ENCODE measurements at places on chromosomes 16 and 17.

- DNase-seq, result no peak
Measured at GRCh38 chr17:41406205-41406604, 8.8 kb upstream of the KRT31 start.

- no peak for DNase-seq
Measured at GRCh38 chr16:3099732-3100499, 822 bp upstream of the ZSCAN10 start.

GRCh38 chr16:30068750-30069610, 3.4 kb downstream of the ALDOA start:
- no peak for DNase-seq

DNA sequence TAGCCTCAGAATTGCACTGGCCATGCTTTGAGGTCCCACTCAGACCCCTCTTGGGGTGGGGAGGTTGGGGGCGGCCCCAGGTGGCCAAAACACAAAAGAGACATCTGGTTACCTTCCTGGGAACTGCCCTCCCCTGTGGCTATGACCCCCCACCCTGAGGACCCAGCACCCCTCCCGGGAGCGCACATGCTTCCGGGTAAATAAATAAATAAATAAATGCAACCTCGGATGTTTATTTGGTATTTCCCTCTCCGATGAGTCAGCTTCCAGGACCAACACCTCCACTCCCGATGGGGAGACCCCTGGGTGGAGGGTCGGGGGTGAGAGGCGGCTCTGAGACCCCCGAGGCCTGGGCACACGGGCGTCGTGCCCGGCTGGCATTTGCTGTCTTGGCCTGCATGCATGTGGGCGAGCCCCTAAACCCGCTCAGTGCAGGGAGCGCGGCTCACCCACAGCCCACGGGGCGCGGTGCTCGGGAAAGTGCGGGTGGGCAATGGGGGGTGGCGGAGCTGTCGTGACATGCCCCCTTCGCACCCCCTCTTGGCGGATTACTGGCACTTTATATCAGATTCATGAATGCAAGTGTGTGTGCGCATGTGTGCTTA, 84.3 kb upstream of the CREBBP start:
- no peak for DNase-seq

DNA sequence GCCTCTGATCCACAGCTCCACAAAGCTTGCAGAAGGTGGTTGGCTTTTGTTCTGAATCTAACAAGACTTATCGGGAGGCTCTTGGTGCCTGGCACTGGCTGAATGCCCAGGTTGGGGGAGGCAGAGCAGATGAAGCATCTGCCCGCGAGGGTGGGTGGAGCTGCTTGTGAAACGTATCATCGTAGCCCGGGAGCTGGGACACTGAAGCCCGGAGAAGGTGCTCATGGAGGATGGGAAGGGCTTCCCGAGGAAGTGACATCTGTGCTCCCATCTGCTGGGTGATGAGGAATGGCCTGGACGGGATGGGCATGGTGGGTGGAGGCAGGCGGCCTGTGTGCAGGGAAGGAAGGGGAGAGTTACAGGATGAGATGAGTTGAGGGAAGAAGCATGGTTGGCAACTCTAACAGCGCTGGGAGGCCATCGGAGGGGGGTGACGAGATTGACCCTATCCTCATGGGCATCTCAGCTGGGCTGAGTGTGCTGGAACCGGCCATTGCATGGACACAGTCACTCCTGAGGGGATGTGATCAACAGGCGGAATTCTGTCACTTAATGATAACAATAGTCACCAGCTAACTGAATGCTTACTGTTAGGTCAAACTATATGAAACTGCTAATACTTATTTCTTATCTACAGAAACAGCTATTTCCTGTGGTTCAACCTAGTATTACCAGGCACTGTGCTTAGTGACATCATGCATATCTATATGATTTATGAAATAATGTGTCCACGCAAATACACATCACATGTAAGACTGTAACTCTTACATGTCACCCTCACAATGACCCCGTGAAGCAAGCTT, 102.7 kb downstream of the ABCC6 start:
- no peak for DNase-seq

DNA sequence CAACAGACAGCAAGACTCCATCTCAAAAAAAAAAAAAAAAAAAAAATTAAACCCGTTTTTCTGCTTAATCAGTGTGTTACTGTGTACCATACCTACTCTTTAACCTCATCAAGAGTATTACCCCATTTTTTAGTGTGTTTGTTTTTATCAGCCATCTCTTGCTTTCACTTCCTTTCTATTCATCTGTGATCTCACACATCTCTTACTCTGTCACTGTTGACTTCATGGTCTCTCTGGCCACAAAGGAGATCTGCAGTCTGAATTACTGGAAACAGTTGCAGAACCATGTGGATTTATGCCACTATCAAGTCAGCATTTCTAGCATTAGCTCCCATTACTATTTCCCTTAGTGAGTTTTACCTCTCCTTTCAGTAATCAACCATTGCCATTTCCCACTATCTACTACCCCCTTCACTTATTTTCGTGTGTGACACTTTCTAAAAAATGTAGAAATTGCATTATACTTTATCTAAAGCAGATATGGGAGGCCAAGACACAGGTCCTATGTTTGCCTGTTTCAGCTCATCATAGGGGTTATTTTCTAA, 20.1 kb downstream of the NDEL1 start:
- DNase-seq, result no peak

DNA sequence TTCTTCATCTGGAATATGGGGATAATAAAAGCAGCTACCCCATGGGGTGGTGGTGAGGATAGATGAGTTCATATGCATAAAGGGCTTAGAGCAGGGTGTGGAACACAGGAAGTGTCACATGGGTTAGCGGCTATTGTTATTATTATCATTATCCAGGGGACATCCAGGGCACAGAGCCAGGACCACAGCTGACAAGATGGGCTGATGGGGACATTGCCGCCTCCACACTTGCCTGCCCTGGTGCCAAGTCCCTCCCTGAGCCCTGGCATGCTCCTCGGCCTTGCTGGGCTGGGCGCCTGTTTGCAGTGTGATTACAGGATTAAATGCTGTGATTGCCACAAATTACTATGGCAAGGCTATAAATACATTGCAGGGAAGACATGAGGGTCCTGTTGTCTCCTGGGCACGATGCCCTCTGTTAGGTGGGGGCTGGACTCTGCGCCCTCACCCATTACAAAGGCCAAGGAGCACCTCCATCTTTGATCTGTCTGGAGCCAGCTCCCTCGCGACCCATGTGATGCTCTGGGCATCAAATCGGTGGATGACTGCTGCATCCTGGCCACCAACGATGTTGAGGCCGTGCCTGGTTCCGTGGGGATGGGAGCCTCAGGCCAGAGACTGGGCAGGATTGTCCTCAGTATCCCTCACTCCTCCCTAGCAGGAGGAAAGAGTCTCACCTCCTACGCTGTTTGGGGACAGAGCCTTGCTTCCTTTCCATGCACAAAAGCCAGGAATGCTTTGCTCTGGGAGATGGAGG, 43.2 kb downstream of the PIMREG start:
- DNase-seq, result no peak

GRCh38 chr16:27223701-27224100, 20.4 kb downstream of the KDM8 start:
- DNase-seq, result no peak

DNA sequence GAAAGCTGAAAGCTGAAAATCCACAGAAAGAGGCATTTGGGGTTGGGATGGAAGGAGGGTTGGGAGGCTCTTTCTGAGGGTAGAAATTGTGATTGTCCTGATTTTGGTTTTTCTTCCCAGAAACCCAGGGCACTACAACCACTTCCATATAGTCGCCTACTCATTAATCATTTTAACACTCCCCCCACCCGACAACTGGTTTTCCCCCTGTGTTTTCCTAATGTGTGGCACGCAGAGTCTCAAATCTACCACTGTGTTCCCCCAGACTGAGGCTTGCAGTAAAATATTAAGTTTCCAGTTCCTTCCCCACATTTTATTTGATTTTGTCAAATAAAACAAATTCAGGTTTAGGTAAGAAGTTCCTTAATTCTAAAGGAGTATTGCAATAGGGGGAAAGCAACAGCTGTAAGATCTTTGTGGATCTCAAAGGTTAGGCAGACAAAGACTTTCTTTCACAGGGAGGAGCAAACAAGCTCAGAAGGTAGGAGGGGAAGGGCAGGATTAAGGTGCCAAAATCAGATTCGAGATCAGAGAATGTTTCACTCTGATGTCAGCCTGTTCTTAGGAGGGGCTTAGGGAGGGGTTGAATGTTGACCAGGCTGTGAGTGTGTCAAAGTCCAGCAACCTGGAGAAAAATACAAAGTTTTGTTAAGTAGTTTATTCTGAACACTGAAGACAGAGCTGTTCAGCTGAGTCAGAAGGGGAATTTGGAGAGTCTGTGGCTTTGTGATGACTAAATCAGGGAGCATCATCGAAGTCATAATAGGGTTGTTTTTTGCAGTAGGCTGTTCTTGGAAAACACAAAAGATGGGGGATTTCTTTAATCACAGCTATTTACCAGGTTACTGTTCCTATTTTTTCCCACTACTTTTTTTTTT, 3.6 kb downstream of the ZNF267 start:
- no peak for DNase-seq

DNA sequence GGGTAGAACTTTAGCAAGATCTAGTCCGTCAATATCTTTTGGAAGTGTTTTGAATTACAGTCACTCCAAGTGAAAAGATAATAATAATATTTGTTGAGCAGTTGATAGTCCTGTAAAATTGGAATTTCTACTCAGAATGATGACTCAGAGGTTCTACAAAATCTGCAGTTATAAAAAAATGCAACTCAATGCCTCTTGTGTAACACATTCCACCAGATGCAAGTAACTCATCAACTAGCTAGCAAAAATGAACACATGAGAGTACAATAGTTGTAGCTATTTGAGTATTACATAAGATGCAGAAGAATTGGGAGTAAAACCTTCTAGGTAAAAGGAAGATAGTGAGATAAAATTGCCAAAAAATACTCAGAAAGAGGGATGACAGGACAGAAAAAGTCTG, 177.2 kb downstream of the CDH8 start:
- DNase-seq, result no peak

DNA sequence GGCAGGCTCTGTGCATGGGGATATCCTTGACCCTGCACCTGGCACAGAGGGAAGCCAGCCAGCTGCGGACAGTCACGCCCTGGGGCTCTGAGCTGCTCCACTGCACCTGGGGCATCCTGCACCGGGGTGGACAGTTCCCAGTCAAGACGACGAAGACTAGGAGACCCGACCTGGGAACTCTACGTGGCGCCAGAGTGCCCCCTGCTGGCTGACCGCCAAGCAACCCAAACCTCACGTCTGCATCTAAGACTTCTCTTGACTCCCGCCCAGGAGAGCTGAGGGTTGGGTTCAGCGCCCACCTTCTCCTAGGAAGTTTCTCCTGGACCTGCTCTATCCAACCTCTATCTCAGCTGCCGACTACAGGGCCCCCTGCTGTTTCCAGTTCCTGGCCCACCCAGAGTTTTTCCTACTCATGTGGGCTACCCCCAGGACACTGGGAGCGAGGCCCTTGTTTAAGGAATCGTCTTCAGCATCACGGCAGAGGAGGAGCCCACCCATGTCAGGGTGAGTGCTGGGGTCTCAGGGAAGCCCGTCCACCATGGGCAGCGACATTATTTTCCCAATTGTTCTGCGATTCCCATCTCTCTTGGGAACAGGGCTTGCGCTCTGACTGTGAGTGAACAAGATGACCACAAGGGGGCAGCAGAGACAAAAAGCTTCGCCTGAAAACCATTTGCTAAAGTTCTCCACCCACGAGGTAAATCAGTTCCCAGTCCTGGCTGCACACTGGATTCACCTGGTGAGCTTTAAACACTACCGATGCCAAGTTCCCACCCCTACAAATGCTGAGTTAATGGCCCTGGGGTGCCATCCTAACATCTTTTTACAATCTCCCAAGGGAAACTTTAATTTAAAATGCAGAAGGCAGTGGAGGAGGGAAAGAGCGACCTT, 29.3 kb downstream of the TLE7 start:
- DNase-seq, result no peak

- DNase-seq, result no peak
Measured at GRCh38 chr17:42132941-42133340, 10.3 kb downstream of the HSPB9 start.

- no peak for DNase-seq
Measured at GRCh38 chr16:88651989-88652761, 1.3 kb upstream of the CYBA start.

DNA sequence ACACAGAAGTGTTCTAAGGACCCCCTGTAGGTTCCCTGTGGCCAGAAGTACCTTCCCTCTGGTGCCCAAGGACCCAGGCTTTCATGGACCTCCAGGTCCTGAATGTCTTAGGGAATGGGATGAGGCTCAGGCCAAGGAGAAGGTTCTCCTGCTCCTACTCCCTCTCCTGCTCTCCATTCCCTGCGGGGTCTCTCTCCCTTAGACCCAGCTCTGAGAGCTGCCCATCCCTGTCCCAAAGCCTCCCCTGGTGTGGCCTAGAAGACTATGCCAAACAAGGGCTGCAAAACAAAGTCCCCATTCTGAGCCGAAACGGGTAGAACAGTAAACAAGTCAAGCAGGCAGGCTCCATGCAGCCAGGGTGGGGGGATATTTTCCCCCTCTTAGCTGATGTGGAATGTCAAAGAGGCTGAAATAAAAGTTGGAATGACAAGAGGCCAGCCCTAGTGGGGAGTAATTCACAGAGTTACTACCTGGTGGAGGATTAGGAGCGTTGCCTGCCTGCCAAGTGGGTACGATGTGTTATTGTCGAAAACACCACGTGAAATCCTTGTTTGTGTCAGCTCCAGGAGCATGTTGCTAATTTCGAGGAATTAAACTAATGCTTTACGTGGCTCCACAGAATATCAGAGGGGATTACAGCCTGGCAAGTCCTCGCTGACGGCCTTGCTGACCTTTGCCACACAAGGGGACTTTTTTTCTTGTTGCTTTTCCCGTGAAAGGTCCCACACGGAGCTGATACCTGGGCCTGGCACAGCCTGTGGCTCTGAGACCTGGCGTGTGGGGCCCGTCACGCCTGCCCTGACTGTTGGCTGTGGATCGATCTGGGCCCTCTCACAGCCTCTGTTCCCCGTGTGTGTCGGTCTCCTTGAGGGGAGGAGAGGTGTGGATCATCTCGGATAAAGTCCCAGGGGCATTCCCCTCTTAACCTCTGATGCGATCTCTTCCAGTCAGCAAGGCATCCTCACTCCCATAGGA, 2.9 kb downstream of the WFIKKN2 start:
- no peak for DNase-seq

- no peak for DNase-seq
Measured at GRCh38 chr17:19308398-19308797, 54.1 kb downstream of the B9D1 start.

GRCh38 chr17:47301831-47302230, 21.9 kb upstream of the EFCAB13 start:
- no peak for DNase-seq

DNA sequence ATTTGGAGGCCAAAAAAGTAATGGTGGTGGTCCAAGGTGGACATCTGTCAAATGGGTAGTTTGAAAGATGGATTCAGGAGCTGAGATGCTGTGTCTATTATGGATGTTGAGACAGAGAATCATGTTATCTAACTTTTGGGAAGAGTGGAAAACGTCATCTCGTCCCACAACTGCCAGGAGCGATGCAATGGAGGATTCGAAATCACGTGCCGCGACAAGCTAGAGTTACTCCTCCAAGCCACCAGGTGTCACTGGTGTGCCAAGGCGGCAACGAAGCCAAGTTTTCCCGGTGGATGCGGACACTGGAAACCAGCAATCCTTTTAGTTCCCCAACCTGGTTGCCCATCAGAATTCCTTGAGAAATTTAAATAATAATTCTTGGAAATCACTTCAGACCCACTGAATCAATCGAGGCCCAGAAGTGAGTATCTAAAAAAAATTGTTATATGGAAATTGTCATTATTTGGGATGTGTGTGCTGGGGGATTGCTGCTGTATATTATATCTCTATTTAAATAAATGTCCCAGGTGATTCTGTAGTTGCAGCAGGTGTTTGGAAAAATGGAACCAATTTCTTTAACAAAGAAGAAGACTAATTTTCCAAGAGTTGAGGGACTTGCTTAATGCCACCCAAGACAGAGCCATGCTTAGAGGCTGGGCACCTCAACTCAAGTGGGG, 206.1 kb downstream of the HAPSTR1 start:
- DNase-seq, result no peak
